ENCODE measurements at places on chromosomes 5 and 9.

DNA sequence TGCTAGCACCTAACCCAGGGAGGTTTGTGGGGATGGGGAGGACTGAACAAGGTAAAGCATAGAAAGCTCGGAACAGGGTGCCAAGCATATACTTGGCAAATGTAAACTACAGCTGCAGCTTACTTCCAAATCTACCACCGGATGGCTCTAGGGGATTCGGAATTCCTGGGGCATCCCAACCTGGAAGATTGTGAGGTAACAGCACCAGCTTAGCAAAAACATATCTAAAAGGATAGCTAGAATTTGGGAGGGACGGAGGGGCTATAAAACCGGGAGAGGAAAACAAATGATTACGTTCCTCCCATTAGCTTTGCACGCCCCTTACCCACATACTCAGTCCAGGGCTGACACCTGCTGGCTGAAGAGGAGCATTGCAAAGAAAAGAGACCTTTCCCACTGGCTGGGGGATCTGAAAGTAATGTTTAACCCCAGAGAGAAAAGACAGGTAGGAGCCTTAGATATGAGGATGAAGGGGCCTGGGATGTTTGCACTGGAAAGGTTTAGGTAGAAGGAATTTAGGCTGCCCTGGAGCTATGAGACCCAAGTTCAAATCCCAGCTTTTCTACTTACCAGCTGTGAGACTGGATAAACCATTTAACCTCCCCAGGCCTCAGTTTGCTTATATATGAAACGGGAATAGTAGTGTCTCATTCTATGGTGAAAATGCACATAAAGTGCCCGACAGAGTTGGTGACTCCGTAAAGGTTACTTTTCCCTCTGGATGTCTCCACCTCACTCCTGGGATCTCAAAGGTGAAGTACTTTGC lies 73.6 kb downstream of the FAM114A2 start:
- DNase-seq: peak; percentile 80

GRCh38 chr5:147445917-147446316 lies 64.0 kb downstream of the DPYSL3 start:
- DNase-seq: no peak

DNA sequence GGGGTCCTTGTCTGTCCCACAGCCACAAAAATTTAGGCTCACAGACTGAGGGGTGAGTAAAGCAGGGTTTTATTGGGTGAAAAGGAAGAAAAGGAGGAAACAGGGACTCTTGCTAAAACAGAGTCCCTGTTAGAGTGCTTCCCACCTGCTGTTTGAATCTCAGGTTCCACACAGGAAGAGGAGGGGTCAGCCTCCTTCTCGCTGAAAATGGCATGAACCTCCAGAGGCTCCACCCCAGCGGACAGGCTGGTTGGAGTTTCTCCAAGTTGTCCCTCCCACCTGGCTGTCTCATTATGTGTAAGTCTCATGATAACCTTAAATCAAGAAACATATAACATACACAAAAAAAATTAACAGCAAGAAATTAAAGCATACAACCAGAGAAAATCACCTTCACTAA lies 28.3 kb upstream of the UHRF2 start:
- DNase-seq: no peak

DNA sequence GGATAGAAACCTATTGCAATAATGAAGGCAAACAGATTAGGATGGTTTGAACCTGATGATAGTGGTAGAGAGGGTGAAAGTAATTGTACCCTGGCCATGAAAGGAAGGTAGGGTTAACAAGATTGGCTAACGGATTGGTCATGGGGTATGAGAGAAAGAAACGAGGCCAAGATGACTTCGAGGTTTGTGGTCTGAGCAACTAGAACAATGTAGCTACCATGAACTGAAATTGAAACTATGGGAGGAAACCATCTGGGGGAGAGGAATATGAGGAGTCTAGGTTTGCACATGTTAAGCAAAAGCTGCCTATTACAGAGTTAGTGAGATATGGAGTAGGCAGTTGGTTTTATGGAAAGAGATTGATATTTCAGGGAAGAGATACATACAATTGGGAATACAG lies 406.0 kb downstream of the PRELID2 start:
- DNase-seq: no peak

- no peak for DNase-seq
These were observed 1.3 kb upstream of the ANKRD18A start for GRCh38 chr9:38621434-38622287.

- no peak for DNase-seq
These were observed 66.9 kb downstream of the TMEM252 start for GRCh38 chr9:68473790-68474189.

GRCh38 chr5:40717281-40717680 lies 37.6 kb downstream of the PTGER4 start:
- no peak for DNase-seq

DNA sequence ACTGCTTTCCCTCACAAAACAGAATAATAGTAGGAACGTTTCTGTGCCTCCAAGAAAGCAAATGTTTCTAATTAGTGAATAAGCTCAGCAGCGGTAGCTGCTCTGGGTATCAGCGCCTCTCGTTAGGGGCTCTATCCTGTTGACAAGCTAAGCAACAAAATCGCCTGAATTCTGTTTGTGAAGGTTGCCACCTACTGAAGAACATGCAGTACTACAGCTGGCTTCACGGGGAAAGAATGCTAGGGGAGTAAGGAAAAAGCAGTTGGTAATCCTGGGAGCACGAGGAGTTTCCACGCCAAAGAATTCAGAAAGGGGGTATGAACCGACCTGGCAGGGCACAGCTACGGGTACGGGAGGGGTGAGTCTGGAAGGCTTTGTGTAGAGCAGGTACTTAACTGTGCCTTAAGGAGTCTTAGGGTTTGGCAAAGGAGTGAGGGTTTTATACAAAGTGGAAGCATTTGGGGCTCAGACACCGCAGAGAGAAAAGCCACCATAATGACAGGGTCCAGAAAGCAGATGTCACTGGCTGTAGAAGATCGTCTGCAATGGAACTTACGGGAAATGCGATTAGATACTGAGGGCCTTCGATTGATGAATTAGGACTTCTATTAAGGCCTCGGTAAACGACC lies 171.7 kb downstream of the TTC39B start:
- peak; percentile 53 for DNase-seq

- DNase-seq: no peak
These were observed 3.7 kb downstream of the MCTP1 start for GRCh38 chr5:95281226-95281625.

- DNase-seq: no peak
These were observed 104.8 kb upstream of the CD180 start for GRCh38 chr5:67301285-67301903.
